ENCODE measurements at places on chromosomes 16 and 17. TPM values are rescaled to one million over a fixed set of nuclear protein-coding genes. Genes with fewer than 3 reads are reported as not detected.

FOXF1 gene
- total RNA-seq: 0.03 TPM

RNF43 gene
- 0.34 TPM for total RNA-seq

SPIRE2 gene
- total RNA-seq: 7.4 TPM

NOG gene
- total RNA-seq: 0.85 TPM

GUCY2D gene
- total RNA-seq: 0.62 TPM

DPEP2 gene
- total RNA-seq: not detected

MAF gene
- 0.26 TPM for total RNA-seq

FOXN1 gene
- total RNA-seq: 0.02 TPM

WNT3 gene
- total RNA-seq: 4.2 TPM

CA4 gene
- not detected for total RNA-seq

NXN gene
- 20.0 TPM for total RNA-seq

KRTAP9-2 gene
- total RNA-seq: not detected

NPB gene
- total RNA-seq: 0.57 TPM

KRTAP4-1 gene
- 0.24 TPM for total RNA-seq

PARD6A gene
- 1.7 TPM for total RNA-seq

LAT gene
- 4.4 TPM for total RNA-seq

CTRL gene
- total RNA-seq: 0.63 TPM

CDRT15 gene
- total RNA-seq: not detected

KCNH6 gene
- total RNA-seq: 0.02 TPM

ZPBP2 gene
- total RNA-seq: not detected

TMEM204 gene
- total RNA-seq: 0.08 TPM

HS3ST6 gene
- total RNA-seq: 1.3 TPM

ALOX12 gene
- not detected for total RNA-seq

ZSCAN10 gene
- not detected for total RNA-seq

GID4 gene
- total RNA-seq: 11.1 TPM

AHSP gene
- total RNA-seq: not detected

ADCY9 gene
- total RNA-seq: 7.3 TPM

GRAP gene
- 0.47 TPM for total RNA-seq

AURKB gene
- total RNA-seq: 146 TPM

GPR139 gene
- not detected for total RNA-seq

NOMO2 gene
- total RNA-seq: 119 TPM

RCVRN gene
- not detected for total RNA-seq

CD300E gene
- total RNA-seq: not detected

CHST4 gene
- not detected for total RNA-seq

PLA2G10 gene
- 0.37 TPM for total RNA-seq

CCL1 gene
- total RNA-seq: not detected

CSH1 gene
- total RNA-seq: not detected

KRTAP9-8 gene
- total RNA-seq: not detected

SULT1A2 gene
- total RNA-seq: not detected

ZG16B gene
- 0.66 TPM for total RNA-seq

AGRP gene
- total RNA-seq: not detected

SRL gene
- 0.04 TPM for total RNA-seq

NUPR1 gene
- total RNA-seq: 19.3 TPM

ZP2 gene
- not detected for total RNA-seq

C17orf50 gene
- 0.33 TPM for total RNA-seq

MRPS34 gene
- 242 TPM for total RNA-seq

CNTNAP1 gene
- total RNA-seq: 3.8 TPM

LHX1 gene
- 1.0 TPM for total RNA-seq

CUEDC1 gene
- total RNA-seq: 56.9 TPM

GRIN2A gene
- total RNA-seq: not detected

SMARCE1 gene
- total RNA-seq: 117 TPM

USP6 gene
- 0.02 TPM for total RNA-seq

Measured in A549 treated with dexamethasone at 1 μM for 4 hours (cell line).